ENCODE measurements at places on chromosomes 13 and 19.

DNA sequence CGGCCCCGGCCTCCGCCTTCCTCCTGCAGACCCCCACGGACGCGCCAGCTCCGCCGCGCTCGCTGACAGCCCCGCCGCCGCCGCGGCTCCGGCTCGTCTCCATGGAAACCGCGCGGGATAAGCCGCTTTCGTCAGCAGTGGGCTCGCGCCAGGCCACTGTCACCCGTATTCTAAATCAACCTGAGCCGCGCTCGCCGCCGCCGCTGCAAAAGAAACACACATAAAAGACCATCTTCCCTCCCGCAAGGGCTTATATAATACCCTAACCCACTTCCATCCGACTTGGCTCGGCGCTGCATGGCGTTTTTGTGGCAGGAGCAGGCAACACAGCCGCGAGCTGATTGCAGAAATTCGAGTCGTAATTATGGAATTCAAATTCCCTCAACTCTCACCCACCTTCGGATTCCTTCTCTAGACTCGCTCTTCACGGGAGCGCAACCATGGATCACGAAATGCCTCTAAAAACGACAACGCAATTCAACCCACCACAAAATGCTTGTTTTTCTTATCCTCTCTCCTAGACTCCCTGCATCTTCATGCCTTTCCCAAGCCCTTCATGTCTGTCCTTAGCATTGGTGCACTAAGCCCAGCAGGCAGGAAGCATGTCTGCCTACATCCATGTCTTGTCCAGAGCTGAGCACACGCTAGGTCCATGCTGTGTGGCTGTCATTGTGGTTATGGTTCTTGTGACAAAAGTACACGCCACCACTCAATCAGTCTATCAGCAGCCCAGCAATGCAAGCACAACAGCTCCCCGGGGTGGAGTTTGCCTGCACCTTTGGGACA lies at the start of gene AMER2:
AMER2 (minus strand) TSS at position 772 of the 786 bp plus-strand sequence; CDS start at position 103, 669 bp downstream.
- DNase-seq: no peak

DNA sequence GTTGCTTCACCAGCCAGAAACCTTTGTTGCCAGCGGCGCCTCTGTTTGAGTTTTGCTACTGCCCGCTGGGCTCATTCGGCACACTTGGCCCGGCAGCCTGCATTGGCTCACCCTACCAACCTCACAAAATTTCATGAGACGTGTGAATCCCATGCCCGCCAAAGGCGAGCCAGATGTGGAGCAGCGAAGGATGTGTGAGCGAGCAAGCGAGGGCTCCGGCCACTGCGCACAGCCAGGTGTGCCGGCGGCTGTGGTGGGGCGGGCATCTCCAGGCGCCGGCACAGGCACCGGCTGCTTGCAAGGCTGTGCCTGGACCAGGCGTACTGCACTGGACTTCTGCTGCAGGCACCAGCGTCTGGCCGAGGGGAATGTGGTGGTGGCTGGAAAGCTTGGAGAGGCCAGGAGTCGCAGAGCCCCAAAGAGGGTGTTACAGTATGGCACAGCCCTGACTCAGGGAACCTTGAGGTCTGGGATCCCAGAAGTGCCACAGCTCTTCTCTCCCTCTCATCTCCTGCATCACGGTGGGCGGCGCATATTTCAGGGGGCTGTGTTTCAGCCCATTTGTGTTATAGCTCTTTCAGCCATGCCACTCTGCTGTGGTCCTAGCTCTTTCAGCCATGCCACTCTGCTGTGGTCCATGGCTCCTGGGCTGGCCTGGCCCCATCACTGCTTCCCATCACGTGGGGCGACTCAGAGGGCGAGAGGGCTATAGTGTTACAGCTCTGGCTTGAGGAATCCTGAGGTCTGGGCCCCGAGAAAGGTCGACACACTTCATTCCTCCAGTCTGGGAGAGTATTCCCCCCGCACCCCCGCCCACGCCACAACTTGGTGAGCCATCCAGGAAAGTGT lies 592.0 kb upstream of the SLITRK5 start:
- DNase-seq: no peak

- DNase-seq: no peak
These were observed 2.6 kb downstream of the P2RY11 start for GRCh38 chr19:10113964-10114650.

GRCh38 chr19:10209315-10209714 lies 14.6 kb upstream of the DNMT1 start:
- no peak for DNase-seq

GRCh38 chr19:34310494-34310981 lies 54.5 kb upstream of the GPI start:
- no peak for DNase-seq

DNA sequence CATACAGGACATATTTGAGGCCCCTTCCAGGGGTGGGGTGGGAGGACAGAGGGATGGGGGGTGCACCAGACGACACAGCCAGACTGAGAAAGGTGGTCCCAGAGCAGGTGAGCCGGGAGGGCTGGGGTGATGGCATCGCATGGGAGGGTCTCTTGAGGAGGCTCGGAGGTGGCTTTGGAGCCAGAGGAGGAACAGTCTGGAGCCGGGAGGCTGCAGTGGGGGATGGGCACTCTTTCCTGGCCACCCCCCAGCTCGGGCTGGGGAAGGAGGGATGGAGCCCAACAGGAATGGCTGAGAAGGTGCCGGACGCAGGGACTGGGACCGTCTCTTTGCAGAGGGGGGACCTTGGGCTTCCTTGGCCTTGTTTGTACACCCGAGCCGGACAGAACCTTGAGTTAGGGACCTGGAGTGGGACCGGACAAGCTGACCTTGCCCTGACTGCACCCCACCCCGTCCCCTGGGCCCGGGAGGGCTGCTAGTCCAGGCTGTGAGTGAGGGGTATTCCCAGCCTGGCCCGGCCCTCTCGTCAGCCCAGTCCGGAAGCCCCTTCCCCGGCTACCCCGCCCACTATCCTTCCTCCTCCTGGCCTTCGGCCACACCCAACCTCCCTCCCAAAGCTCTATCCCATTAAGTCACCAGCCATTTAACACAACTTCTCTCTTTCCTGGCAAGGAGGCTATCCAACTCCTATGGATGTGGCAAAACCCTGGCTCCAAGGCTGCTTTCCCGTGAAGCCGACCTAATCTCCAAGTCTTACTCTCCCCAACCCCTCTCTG lies 816 bp upstream of the TBXA2R start:
- DNase-seq: no peak

DNA sequence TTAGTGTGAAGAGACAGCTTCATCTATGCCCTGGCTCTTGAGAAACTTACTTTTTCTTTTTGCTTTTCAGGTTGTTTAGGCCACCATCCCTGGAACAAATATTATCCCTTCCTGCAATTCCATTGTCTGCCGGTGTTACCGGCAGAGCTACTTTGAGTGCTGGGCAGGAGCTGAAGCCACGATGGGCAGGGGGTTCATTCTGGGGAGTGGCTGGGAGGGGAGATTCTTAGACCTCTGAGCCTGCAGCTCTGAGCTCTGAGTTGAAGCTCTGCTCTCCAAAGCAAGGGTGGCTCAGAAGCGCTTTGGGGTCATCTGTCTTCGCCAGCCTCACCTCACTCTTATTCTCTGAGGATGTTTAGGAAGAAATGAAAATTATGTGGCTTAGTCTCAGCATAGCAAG lies 1066.6 kb upstream of the SLC10A2 start:
- no peak for DNase-seq

- no peak for DNase-seq
These were observed 180.9 kb downstream of the GPC5 start for GRCh38 chr13:91579320-91579719.

DNA sequence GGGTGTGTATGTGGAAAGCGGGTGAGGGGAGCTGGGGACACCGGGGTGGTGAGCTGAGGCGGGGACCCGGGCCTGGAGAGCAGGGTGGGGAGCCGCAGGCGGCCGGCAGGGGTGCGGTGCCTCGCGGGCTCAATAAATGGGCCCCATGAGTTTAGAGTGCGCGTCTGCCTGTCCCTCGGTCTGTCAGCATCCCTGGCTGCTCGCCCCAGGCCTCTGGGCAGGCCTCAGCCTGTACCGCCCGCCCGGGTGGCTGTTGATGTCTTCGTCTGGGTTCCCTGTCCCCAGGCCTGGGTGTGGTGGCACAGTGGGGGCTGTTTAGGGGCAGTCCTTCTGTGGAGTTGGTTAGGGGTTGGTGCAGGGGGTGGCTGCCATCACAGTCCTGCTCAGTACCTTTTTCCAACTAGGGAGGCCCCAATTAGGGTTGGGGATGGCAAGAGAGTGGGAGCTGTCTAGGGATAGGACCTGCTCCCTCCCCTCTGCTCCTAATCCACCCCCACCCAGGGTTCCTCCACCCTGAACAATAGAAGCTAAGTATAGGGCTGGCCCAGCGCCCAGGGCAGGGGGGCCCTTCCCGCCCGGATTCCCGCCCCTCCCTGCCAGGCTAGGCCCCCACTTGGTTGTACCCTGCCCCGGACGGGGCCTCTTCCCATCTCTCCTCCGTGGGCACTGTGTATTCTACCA lies 12.2 kb downstream of the CIC start:
- no peak for DNase-seq

- DNase-seq: no peak
These were observed 45.5 kb downstream of the C13orf42 start for GRCh38 chr13:51065372-51066090.

- no peak for DNase-seq
These were observed 30.0 kb upstream of the HMGB1 start for GRCh38 chr13:30495746-30496145.

DNA sequence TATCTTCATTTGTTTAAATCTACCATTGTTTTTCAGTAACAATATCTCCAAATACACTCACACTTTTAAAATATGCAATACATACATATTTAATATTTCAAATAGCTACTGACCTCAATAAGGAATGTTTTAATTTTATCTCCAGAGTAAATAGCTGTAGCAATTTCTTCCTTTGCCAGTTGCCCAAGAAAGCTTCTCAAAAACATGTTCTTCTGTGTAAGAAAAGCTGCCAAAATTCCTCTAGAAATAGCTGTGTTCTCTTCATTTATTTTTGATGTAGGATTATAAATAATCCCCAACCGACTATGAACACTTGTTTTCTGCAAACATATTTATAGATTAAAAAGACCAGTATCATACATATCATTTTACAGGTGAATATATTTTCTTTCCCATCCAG lies 150.5 kb downstream of the UGGT2 start:
- DNase-seq: no peak

DNA sequence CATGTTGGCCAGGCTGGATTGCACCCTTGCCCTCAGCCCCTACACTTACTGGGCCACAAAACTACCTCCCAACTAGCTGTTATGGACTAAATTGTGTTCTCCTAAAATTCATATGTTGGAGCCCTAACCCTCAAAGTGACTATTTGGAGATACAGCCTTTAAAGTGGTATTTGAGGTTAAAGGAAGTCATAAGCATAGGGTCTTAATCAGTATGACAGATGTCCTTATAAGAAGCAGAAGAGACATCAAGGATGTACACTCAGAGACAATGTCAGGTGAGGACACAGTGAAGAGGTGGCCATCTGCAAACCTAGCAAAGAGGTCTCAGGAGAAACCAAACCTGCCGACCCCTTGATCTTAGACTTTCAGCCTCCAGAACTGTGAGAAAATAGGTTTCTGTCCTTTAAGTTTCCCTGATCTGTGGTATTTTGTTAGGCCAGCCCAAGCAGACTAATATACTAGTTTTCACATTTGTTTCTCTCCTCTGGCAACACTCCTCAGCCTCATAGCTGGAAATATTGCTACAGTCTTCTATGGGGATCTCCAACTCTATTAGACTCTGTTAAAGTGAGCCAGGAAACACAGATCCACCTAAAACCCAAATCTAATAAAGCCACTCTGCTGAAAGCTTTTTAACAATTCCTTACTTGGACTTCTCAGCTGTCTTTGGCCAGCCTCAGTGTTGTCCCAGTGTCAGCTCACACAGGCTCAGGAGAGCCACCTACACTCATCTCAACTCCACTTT lies 256.5 kb downstream of the TBC1D4 start:
- no peak for DNase-seq

DNA sequence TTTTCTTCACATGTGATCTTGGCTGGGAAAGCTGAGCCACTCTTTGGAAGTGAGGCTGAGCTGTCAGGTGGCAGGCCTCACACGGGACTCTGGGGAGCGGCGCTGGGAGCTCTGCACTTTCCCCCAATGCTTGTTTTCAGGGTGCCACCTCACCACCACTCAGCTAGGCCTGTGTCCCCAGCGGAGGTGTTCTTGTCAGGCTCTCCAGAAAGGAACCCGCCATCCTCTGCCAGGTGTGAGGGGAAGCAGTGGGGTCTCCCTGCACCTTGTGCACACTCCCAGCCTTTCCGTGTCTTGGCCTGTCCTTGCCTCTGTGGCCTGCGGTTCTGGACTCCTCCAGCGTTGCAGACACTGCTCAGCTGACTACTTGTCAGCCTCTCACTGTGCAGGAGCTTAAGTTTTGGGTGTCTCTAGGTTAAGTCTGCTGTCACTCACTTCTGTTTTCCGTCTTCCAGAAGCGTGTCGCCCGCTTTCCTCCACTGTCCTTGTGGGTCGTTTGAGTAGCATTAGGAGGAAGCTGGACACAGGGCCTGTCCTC lies 51.9 kb downstream of the GGACT start:
- no peak for DNase-seq

DNA sequence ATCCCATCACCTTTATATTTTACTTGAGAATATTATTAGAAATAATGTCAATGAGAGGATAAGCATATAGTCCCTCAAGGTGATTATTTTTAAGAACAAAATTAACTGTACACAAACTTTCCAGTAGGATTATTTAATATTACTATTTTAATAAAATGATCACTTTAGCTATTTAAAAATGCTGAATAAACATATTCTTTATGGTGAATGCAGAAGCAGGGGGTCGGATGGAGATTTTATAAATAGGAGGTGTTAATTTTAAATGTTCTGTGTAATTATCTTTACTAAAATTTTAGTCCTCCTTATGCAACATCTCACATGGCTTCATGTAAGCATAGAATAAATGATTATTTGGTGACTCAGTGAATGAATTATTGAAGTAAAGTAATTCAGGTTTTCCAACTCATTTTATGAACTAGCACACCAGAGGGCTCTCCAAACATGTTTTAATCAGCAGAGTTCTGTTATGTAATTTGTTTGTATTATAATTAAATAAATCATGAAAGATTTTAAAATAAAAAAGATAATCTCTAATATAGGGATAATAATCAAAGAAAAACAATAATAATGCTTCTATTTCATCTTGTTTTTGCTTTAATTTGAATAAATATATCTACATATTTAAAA lies 1635.2 kb downstream of the EFNB2 start:
- no peak for DNase-seq

DNA sequence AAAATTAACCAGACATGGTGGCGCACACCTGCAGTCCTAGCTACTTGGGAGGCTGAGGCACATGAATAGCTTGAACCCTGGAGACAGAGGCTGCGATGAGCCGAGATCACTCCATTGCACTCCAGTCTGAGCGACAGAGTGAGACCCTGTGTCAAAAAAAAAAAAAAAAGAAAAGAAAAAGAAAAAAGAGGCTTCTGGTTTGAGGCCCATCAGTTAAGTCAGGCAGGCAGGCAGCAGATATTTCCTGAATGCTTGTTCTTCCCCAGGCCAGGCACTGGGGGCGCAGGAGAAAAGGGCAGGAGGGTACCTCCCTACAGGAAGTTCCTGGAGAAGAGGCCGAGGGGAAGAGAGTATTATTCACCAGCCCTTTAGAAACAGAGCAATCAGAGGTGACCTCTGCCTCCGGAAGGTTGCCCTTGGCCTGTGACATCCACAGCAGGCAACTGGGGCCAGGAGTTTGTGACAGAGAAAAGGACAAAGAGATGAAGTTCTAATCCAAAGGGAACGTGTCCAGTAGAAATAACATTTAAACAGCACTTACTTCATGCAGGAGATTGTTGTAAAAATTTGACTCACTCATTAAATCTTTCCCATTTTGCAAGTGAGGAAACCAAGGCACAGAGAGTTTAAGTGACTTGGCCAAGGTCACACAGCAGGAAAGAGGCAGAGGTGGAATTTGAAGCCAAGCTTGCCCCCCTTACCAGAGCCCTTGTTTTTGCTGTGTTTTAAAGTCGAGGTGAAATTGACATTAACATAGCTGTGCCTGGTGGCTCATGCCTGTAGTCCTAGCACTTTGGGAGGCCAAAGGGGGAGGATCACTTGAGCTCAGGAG lies 4.3 kb upstream of the RLN3 start:
- peak; percentile 60 for DNase-seq

GRCh38 chr19:33309826-33310225 lies 7.5 kb upstream of the CEBPA start:
- DNase-seq: no peak

Measured in LoVo (cell line).